Activated naive CD4-positive, alpha-beta T cell treated with Interleukin-2 at 50 U/mL for 16 hours (primary cell): ENCODE measurements at places on chromosomes 16 and 17.
A peak's percentile ranks its signal among the peaks of the same experiment; 100 is the strongest.

- DNase-seq, result no peak
Observed at GRCh38 chr16:77684181-77684526, 38.2 kb upstream of the NUDT7 start.

DNA sequence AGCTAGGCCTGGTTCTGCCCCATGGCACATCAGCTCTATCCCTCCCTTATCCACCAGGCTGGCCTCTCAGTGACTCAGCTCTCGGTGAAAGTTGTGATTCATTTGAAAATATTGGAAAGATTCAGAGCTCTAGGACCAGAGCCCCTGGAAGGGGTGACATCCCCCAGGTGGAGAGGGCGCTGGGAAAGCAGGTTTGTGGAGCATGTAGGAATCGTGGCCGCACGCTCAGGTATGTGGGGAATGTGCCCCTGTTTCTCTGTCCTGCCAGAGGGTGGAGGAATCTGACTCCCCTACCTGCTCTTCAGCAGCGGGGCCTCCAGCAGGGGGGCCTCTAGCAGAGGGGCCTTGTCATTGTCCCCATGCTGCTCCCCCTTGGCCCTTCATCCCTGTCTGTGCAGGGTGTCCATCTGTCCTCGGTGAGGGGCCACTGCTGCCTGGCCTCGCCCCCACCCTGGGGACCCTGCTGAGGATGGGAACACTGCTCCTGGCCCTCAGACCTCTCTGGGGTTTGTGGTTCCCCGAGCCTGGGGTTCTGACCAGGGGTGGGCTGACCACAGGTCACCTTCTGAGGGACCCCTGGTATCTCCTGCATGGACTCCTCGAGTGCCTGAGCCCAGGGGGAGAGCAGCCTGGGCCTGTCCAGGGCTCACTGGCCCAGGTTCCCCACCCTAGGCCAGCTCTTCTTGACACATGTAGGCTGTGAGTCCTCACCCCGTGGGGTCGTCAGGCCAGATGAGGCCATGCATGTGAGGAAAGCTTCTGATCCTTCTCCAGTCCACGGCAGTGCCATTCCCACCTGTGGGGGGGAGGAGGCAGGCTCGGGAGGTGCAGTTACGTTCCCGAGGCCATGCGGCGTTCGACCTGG, 47.5 kb downstream of the NT5M start:
- no peak for DNase-seq

DNA sequence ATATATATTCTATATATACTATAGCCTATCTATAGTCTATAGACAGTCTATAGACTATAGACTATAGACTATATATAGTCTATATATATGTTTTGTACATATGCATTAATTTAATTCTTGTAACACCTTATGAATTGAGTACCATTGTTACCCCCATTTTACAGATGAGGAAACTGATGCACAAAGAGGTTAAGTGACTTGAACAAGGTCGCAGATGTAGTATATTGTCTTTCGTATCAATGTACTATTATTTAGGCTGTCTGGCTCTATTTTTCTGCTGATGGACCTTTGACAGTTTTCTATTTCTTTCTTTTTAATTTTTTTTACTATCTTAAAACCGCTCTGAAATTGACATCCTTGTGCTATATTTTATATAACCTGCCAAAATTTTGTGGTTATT, 14.6 kb downstream of the LRRC36 start:
- no peak for DNase-seq

DNA sequence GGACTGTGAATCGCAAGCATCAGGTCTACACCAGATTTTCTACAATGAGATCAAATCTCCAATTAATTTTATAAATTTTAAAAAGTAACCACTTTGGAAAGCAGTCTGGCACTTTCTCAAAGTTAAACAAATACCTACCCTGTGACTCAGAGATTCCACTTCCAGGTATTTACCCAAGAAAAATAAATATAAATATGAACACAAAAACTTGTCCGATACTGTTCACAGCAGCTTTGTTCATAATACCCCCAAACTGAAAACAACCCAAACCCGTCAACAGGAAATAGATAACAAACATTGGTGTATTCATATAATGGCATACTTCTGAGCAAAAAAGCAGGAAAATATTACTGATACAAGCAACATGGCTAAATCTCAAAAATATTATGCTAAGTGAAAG, 12.1 kb downstream of the ZDHHC7 start:
- no peak for DNase-seq

DNA sequence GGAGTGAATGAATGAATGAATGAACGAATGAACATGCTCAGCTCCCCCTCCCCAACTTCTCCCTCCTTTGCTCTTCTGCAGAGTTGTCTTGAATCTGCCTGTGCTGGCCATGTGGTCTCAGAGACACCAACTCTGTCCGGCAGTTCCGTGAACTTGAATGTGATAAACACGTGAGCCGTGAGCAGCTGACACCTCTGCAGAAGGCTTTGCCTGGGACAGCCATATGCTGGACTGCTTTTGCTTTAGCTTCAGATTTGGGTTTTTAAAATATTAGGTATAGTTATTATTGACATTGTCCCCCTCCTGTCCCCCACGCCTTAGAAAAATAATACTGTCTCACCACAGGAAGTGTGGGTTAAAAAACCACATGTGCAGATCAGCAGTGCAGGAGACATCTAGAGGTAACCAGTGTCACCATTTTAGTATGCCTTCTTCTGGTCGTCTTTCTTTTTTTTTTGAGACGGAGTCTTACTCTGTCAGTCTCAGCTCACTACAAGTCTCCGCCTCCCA, 83.8 kb downstream of the ABCC1 start:
- peak; percentile 13 for DNase-seq

DNA sequence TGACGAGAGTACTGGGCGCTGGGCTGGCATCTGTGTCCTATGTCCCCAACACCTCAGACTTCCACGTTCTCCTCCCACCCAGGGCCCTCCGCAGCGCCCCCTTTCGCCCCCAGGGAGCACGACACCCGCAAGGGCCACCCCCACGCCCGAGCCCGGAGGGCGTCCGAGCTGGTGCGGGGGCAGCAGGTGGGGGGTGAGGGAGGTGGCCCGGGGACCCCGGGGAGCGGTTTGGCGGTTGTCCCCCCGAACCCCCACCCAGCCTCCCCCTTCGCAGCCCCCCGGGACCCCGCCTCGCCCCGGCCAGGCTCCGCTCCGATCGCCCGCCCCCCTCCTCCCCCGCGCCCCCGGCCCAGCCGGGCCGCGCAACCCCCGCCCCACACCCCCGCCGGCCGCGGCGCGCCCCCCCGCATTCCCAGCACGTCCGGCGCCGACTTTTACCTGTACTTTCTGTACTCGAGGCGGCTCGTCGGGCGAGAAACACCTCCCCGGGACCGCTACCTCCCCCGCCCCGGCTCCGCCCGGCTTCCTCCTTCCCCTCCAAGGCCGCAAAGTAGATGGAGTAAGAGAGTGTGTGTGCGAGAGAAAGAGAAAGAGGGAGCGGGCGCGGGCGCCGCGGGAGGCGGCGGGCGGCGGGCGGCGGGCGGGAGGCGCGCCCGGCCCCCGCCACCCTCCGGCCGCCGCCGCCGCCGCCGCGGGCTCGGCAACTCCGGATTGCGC, 901 bp downstream of the CDYL2 start:
- peak; percentile 60 for DNase-seq

- DNase-seq, result peak; percentile 94
Observed at GRCh38 chr16:53130159-53131049, 75.6 kb downstream of the CHD9 start.

GRCh38 chr16:4315186-4316107, at the start of gene GLIS2:
Gene GLIS2 (plus strand): TSS chr16:4316067. CDS start chr16:4332281, 16,214 bp downstream.
- DNase-seq, result peak; percentile 27

DNA sequence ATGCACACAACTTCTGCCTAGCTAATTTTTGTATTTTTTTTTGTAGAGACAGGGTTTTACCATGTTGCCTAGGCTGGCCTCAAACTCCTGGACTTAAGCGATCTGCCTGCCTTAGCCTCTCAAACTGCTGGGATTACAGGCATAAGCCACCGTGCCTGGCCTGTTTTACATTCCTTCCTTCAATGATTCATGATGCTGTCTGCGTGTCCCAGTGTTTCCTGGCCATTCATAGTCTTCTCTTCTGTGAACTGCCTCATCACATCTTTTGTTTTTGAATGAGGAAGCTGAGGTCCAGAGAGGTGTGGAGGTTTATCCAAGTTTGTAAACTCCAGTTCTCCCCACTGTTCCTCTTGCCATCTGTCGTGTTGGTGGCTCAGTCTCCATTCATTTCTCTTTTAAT, 64.5 kb upstream of the MED9 start:
- DNase-seq, result no peak

GRCh38 chr16:66677179-66677578, 19.4 kb downstream of the CMTM4 start:
- DNase-seq, result no peak
